ENCODE measurements at places on chromosomes 3 and 15. TPM values are rescaled to one million over a fixed set of nuclear protein-coding genes. Genes with fewer than 3 reads are reported as not detected.

The SHF gene
- total RNA-seq, result 1.5 TPM

The KLF13 gene
- total RNA-seq, result 10.7 TPM

The CYP11A1 gene
- under 0.01 TPM for total RNA-seq

The CCR2 gene
- not detected for total RNA-seq

The GALNT15 gene
- total RNA-seq, result 9.5 TPM

The MESP1 gene
- total RNA-seq, result under 0.01 TPM

The SERINC4 gene
- total RNA-seq, result not detected

The MYZAP gene
- under 0.01 TPM for total RNA-seq

The GPR156 gene
- total RNA-seq, result 0.92 TPM
